Astrocyte of the cerebellum (primary cell): ENCODE measurements at places on chromosomes 2 and 18.

DNA sequence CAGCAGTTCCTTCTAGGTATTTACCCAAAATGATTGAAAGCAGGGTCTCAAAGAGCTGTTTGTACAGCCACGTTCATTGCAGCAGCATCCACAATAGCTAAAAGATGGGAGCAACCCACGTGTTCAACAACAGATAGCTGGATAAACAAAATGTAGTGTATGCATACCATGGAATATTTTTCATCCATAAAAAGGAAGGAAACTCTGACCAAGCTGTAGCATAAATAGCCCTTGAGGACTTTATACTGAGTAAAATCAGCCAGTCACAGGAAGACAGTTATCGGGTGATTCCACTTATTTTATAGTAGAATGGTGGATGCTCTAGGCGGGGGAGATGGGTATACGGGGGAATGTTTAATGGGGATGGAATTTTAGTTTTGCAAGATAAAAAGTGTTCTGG, 7.5 kb downstream of the TRAPPC12 start:
- no peak for DNase-seq

DNA sequence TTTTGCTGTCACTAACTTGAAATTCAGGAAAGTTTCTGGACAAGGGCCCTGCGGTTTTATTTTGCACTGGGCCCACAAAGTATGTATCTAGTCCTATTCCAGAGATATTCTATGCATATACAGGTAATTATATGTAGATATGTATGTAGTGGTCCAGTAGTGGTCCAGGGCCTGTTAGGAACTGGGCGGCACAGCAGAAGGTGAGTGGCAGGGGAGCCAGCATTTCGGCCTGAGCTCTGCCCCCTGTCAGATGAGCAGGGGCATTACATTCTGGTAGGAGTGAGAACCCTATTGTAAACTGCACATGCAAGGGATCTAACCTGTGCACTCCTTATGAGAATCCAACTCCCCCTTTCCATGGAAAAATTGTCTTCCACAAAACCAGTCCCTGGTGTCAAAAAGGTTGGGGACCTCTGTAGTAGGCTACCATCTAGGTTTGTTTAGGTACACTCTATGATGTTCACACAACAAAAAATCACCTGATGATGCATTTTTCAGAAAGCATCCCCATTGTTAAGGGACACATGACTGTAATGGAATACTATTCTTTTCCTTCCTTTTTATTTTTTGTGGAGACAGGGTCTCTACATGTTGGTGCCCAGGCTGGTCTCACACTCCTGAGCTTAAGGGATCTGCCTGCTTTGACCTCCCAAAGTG, 2.8 kb upstream of the PPP4R3B start:
- no peak for DNase-seq

DNA sequence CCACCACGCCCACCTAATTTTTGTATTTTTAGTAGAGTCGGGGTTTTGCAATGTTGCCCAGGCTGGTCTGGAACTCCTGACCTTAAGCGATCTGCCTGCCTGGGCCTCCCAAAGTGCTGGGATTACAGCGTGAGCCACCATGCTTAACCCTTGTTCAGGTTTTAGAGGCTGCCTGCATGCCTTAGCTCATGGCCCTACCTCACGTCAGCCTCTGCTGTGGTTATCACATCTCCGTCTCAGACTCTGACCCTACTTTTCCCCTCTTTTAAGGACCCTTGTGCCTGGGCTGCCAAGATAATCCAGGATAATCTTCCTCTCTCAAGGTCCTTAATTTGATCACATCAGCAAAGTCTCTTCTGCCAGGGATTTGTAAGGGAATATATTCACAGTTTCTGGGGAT, 98.2 kb upstream of the PMAIP1 start:
- DNase-seq: no peak

DNA sequence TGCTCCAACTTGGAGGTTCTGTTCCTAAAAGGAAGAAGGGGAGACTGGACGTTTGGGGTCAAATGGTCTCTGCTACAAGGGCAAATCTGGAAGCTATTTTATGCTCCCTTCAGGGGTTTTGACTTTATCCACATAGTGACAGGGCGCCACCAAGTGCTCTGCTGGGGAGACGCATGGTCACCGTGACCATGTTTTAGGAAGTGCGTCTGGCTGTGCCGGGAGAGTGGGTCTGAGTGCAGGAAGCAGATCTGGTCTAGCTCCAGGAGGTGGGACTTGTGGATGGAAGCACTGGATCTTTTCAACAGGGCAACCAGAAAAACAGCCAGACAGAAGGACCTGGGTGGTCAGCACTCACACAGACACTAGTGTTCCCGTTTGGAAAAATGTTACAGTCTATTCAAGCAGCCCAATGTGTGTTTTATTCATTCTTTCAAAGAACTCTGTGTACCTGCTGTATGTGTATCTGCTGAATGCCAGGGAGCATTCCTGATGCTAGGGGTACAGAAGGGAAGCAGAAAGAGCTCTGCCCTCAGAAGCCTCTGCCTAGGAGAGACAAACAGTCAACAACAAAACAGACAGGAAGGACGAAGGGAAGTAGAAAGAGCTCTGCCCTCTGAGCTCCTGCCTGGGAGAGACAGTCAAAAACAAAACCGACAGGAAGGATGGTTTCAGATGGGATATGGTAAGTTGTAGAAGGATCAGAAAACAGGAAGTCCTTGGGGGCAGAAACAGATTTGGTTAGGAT, 14.3 kb downstream of the IMPA2 start:
- peak; percentile 48 for DNase-seq

DNA sequence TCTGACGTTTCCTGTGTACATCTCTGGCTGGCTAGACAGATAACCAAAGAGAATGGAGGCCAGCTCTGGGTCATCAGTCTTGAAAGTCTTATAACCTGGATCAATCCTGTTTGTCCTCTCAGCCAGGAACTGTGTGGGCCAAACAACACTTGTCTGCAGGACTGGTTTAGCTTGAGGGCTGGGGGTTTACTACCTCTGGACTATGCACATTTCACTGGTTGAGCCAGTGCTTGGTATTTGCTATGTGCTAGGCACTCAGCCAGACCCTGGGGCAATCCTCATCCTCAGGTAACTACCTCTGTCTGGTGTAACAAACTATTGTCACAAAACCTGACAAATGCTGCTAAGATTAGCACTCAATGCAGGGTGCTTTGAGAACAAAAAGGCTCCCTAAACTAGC, 169.7 kb downstream of the HAUS1 start:
- no peak for DNase-seq

DNA sequence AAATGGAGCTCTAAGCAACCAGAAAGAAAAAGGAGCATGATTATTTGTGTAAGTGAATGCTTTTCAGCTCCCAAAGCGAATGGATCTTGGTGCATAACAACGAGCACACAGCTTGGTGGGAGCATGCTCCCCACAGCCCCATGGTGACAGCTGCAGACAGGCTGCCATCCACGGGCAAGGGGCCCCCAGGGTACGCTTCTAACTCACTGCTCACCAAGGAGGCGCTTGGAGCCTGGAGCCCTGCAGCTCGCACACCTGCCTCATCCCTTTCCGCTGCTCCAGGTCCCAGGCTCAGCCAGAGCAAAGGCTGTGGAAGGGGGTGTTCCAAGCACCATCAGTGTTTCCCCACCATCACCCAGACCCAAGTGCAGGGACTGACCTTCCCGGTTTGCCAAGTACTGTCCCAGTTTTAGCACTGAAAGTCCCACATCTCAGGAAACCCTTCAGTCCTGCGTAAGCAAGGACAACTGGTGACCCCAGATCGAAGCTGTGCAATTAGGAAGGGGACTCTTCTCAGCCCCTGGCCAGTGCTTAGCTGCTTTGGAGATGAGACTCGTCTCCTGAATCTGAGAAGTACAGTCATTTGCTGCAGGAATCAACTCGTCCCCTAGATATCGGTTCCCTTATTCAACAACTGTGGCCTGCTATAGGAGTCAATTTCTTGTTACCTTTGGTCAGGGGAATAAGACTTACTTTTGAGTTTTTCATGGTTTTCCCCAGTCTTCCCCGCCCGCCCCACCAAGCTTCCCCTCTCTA, 50.0 kb upstream of the ATG16L1 start:
- DNase-seq: no peak

GRCh38 chr2:128645631-128646030, 327.0 kb upstream of the HS6ST1 start:
- DNase-seq: no peak

- peak; percentile 64 for DNase-seq
Measured at GRCh38 chr2:100730290-100730868, 89.6 kb upstream of the NPAS2 start.

DNA sequence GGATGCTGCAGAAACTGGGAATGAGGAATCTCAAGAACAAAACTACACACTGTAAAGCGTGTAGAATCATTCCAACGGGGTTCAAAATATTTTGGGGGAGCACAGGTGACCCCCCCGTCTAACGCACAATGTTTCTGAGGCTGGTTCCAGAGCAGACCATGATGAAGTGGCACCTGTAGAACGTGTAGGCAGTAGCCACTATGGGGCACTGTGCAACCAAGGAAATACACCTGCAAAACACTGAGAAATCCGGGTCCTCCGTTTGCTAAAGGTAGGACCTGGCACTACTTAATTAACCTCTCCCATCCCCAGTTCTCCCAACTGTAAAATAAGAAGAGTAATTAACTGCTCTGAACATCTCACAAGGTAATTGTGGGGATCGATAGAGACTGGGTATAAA, 22.6 kb downstream of the ST6GAL2 start:
- no peak for DNase-seq

GRCh38 chr2:149782572-149782971, 195.0 kb upstream of the MMADHC start:
- DNase-seq: no peak

DNA sequence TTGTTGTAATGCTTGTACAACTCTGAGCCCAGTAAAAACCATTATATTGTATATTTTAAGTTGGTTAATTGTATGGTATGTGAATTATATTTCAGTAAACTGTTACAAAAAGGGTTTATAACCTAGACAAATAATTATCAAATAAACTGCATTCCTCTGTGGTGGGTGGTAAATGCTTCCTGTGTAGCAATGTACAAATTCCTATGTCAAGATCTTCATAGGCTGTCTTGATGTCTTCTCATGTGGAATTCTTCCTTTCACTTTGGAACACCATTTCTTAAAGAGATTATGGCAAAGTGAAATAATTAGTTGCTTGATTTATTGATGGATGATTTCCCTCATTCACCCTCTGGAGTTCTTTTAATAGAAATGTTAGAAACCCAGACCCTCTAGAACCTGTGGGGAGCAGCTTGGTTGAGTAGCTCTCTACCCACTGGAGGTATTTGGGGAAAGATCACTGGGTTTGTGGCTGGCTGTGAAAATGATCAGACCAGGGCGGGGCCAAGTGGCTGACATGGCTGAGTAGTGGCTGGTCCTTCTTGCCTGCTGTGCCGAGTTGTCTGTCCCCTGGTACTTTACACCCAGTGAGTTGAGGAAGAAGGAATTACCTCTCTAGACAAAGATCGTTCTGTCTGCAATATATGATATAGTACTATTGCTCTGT, 22.4 kb upstream of the MGAT5 start:
- no peak for DNase-seq

- no peak for DNase-seq
Measured at GRCh38 chr18:68181956-68182355, 533.0 kb downstream of the TMX3 start.

DNA sequence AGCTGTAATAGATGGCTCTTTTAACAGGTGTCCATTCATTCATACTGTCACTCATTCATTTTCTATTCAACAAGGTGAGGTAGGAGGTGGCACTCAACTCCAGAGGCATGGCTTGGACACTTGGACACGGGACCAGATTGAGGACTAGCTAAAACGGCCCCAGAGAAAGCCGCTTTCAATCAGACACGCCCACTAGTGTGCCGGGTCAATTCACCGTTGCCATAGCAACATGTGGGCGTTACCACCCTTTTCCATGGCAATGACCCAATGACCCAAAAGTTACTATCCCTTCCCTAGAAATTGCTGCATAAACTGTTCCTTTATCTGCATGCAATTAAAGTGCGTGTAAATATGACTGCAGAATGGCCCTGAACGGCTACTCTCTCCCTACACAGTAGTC, 49.2 kb upstream of the LGALSL start:
- DNase-seq: no peak

- peak; percentile 62 for DNase-seq
Measured at GRCh38 chr18:13268158-13269012, 49.8 kb downstream of the LDLRAD4 start.

GRCh38 chr2:29193681-29194080, 78.5 kb downstream of the CLIP4 start:
- DNase-seq: no peak

GRCh38 chr2:119728421-119728820, 31.3 kb upstream of the PTPN4 start:
- no peak for DNase-seq

DNA sequence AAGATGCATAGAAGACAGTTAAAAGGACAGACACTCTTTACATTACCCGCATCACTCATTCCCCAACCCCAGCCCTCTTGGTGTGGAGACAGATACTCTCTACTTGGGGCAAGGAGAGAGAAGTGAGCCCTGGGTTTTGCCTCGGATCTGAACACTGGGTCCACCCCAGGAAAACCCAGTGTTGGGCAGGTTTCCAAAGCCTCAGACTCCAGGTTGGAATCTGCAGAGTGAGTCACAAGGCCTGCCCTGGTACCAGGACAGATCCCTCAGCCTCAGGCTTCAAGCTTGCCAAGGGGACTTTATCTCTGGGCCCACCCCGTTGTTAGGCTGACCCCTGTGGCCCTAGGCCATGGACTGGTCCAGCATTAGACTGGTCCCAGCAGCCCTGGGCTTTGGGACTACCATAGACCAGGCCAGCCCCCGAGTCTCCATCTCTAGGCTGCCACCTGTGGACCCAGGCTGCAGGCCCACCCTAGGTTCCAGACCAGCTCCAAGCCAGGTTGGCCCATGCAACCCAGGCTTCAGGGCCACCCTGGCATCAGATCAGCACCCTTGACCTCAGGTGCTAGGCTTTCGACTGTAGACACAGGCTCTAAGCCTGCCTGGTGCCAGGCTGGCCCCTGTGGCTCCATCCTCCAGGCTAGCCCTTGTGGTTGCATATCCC, 112.8 kb downstream of the GULP1 start:
- DNase-seq: peak; percentile 24

DNA sequence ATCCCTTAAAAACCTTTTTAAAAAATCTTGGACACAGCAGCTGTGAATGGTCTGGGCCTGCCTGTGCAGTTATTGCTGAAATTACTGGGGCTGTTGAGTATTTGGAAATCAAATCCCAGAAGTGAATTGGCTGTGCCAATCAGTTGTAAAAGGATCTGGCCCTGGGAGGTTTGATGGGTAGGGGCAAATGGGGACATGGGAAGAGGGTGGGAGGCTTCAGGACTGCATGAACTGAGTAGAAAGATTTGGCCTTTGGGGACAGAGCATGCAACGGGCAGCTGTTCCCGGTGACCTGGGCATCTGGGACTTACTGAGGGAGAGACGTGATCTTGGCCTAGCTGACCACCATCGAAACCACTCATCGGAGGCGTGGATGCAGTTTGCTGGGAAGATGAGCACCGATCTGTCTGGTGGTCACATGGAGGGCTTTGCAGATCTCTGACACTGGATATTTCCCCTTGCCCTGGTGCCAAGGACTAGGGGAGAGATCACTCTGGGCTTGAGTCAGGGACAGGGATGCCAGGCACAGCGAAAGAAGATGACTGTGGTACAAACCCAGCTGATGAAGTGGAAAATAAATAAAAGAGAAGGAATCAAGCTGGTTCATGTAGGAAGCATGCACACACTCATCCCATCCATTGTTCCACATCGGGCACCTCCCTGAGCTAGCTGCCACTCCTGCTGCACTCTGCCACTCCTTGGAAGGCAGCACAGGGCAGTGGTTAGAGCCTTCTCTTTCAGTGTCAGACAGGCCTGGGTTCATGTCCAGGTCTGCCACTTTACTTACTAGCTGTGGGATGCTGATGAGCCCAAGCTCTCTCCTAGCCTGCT, 58.4 kb downstream of the SEMA4F start:
- no peak for DNase-seq

- no peak for DNase-seq
Measured at GRCh38 chr2:98347298-98348065, 1.2 kb downstream of the CNGA3 start.

GRCh38 chr2:128736046-128736688, 417.5 kb upstream of the HS6ST1 start:
- DNase-seq: no peak
